ENCODE measurements at places on chromosomes 3 and 15.

- no peak for DNase-seq
These were observed 18.8 kb downstream of the SHF start for GRCh38 chr15:45168751-45169551.

DNA sequence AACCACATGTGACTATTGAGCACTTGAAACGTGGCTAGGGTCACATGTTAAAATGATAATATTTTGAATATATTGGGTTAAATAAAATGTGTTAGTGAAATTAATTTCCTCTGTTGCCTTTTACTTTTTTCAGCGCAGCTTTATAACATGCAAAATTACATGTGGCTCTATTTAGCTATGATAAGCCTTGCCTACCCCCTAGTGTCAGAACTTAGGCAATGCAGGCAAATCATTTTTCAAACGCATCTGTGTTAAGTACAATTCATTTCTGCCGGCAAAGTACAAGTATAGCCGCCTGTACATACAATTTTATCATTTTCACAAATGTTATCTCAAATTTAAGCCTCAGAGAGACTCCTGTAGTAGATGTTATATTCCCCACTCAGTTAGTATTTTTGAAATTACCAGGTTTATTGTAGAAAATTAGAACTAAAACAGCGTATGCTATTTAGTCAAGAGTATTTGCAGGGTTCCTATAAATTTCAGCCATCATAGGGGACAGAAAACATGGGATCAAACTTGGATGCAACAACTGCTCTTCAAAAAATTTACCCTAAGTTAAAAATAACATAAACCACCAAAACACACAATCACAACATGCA lies 56.1 kb downstream of the TAFA4 start:
- DNase-seq: peak; percentile 47

DNA sequence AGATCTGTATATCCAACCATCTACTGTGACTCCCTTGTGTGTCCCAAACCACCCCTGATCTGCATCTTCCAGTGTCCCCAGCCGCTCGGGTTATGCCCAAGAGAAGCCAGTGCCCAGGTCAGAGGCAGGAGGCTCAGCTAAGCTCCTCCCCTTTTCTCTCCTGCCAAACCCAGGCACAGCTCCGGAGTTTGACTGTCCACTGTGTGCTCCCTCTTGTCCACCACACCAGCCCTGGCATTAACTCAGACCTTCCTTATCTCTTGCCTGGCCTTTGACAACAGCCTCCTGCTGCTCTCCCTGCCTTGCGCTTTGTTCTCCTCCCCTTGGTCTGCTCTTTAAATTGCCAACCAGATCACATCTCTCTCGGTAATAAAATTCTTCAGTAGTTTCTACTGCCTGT lies 39.3 kb downstream of the DGKG start:
- DNase-seq: no peak

GRCh38 chr3:139930211-139930610 lies 4.8 kb upstream of the CLSTN2 start:
- no peak for DNase-seq

- DNase-seq: no peak
These were observed 25.0 kb downstream of the SEC61A1 start for GRCh38 chr3:128077202-128077624.

DNA sequence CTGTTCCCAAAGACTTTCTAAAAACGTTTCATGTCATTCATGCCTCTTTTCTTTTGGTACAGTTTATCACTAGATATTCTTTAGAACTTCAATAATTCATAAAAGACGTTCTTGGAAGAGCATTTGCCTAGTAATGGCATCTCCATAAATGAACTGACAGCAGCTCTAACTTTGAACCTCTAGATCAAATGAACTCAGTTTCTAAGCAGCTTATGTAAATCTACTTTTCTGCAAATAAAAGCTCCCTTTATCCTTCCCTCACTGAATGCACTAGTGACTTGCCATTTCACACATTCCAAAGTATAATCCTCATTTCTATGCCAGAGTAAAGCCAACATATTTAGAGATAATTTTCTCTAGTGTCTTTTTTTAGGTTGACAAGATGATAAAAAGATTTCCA lies 85.2 kb downstream of the ZMAT3 start:
- no peak for DNase-seq

GRCh38 chr3:59467476-59467875 lies 417.7 kb upstream of the CFAP20DC start:
- no peak for DNase-seq
